Thyroid gland (tissue), 4 donors: ENCODE measurements at places on chromosomes 2 and 18. TPM values are rescaled to one million over a fixed set of nuclear protein-coding genes. Genes with fewer than 3 reads are reported as not detected.

Gene SYT4
- total RNA-seq, result 3.0 TPM

Gene MRPL30
- 27.2 TPM for total RNA-seq

Gene FZD7
- total RNA-seq, result 10.7 TPM

Gene SH3BP4
- total RNA-seq, result 55.4 TPM

Gene RAB6C
- 0.40 TPM for total RNA-seq

Gene ZNF516
- total RNA-seq, result 28.3 TPM

- DNase-seq, result no peak
Observed at GRCh38 chr18:3704556-3705344, 254.8 kb downstream of the TGIF1 start.

DNA sequence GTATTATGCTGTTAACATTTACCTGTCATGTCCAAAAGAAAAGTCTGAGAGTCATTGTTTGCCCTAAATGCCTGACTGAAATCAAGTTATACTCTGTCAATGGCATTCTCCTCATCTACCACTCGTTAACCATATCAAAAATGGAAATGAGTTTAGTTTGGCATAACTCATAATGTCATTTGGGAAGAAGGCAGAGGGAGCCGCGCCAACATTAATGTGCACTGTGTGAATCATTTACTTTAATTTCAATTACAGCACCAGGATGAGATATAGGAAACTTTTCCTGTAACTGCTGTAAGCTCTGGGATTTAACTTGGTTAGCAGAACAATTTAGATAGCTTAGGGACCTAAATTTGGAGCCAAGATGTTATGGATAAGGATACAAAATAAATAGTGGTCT, 871.2 kb upstream of the POU3F3 start:
- DNase-seq, result no peak

DNA sequence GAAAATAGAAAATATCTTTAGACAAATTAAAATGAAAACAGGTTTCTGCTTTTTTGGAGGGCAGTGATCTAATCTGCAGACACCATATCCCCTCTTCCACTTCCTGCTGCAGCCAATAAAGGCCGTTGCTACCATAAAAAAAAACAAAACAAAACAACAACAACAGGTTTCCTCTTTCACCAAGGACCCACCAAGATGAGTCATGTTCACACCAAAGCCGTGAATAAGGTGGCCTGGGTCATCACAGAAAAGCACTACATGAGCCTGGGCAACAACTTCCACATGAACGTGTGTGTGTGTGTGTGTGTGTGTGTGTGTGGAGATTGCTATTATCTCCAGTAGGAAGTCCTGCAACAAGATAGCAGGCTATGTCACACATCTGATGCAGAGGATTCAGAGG, 24.8 kb upstream of the TFCP2L1 start:
- DNase-seq, result no peak

- DNase-seq, result no peak
Observed at GRCh38 chr2:213004197-213004821, 147.1 kb downstream of the IKZF2 start.

- no peak for DNase-seq
Observed at GRCh38 chr2:226272435-226272834, 527.2 kb downstream of the IRS1 start.

- DNase-seq, result no peak
Observed at GRCh38 chr2:46780801-46781445, 134.7 kb downstream of the MCFD2 start.

DNA sequence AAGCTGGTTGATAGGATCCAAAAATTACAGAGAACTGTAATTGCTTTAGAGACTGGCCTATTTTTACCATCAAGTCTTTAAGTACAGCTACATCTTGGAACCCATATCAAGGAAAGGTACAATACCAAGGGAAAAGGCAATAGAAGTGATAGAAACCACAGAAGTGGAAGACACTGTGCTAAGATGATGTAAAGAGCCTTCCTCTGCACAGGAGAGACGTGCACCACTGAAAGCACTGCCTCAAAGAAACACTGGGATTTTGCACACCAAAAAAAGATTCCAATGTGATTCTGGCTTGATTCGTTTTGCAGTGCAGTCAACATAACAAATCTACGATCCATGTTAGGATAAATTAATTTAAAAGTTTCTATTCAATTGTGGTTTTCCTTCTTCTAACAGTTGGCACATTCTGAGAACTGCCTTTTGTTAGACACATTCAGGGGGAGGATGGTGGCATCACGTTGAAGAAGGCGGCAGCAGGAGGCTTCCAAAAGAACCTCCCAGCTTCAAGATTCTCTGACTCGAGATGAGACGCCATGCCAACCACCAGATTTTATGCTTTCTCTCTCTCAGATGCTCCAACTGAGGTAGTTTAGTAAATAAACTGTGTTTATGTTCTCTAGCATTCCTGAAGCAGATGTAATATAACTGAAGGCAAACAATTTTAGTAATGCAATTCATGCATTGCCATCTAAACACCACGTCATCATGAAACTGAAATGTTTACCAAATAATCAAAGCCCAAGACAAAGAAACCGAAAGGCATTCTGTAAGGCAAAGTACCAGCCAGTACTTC, 102.9 kb downstream of the BCL2 start:
- no peak for DNase-seq

DNA sequence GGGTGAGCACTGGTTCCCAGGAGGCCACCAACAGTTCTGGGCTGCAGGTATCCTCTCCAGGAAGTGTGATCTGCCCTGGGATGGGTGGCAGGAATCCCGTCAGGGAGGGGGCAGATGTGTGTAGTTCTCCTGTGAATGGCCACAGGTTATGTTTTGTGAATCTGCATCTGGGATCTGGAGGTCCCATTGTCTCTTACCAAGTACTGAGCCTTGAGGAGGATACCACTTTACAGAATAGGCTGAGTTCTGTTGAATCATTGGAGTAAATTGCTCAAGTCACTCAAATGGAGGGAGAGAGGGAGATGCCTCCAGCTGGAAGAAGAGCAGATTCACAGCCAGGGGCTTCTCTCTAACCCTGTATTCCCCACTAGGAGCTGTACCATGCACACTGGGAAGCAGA, 168.2 kb downstream of the ANKRD30B start:
- DNase-seq, result no peak

- no peak for DNase-seq
Observed at GRCh38 chr18:34872066-34872465, 162.0 kb downstream of the DTNA start.

DNA sequence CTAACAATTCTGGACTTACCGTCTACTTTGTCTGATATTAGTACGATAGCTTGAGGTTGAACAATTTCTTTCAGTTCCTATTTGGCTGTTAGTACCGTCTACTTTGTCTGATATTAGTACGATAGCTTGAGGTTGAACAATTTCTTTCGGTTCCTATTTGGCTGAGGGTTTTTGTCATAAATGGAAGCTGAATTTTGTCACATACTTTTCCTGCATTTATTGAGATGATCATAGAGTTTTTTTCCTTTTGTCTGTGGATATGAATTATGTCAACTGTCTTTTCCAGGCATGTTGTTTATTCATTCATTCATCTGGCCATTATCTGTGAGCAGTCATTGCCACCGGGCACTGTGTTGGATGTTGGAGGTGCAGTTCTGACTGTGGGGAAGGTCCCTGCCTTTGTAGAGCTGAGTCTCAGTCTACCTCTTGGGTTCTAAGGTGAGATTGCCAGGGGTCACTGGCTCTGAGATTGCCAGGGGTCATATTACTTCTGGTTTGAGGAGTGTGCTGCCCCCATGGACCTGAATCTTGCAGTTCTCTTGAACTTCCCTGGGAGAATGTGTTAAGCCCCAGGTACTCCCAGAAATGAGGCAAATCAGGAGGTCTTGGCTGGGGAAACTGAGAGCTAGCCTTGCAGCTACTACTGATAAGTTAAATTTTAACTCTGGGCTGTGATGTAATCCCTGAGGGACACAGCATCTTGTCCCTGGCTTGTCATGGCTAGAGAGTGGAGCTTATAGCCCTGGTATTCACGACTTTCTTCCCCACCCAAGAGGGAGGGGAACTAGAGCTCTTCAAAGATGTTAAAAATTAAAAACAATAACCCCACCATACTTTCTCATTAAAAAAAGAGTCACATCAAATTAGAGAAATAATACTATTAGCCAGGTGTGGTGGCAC, 89.1 kb upstream of the MBOAT2 start:
- no peak for DNase-seq

- peak; percentile 51 for DNase-seq
Observed at GRCh38 chr2:190867212-190867611, 13.4 kb upstream of the GLS start.

- DNase-seq, result no peak
Observed at GRCh38 chr2:224156436-224156835, 117.3 kb upstream of the SERPINE2 start.

GRCh38 chr2:106129592-106129991, 64.5 kb downstream of the UXS1 start:
- DNase-seq, result no peak

DNA sequence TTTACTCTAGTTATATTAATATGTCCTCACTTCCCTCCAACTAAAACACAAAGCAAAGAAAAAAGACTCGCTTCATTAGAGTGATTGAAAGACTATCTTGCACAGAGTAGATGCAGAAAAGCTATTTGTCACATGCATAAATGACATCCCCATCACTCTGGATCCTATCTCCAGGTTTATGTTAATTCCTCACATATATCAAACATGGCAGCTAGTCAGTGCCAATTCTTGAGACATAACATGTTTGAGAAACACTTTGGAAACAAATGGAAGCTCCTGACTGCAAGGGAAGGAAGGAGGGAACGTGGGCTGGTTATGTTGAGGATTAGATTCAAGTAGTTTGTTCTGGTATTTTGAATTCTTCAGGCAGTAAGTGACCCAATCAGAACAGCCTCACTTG, 89.8 kb upstream of the BCL2L11 start:
- DNase-seq, result no peak

GRCh38 chr2:27806311-27807059, 35.0 kb downstream of the MRPL33 start:
- no peak for DNase-seq

GRCh38 chr18:75207310-75208154, 1.4 kb downstream of the PTGR3 start:
- DNase-seq, result peak; percentile 60

GRCh38 chr18:69882965-69883668, 64.6 kb downstream of the CD226 start:
- DNase-seq, result no peak

DNA sequence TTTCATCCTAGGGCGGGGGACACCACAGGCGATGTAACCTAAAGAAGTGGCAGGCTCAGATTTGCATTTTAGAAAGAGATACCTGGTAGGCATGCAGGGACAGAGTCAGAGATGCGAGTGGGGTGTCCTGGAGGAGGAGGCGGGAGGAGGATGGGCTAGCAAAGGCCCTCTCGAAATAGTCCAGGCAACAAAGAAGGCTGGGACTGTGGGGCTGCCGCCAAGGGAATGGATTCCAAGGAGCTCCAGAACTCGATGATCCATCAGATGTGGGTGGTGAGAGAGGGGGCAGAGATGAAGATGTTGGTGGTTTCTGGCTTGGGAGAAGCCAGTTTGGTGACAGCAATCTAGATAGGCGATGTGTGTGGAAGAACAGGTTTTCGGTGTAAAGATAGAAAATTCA, 12.5 kb upstream of the INPP5D start:
- no peak for DNase-seq

GRCh38 chr2:85596026-85596333, 435 bp downstream of the RNF181 start:
- no peak for DNase-seq

DNA sequence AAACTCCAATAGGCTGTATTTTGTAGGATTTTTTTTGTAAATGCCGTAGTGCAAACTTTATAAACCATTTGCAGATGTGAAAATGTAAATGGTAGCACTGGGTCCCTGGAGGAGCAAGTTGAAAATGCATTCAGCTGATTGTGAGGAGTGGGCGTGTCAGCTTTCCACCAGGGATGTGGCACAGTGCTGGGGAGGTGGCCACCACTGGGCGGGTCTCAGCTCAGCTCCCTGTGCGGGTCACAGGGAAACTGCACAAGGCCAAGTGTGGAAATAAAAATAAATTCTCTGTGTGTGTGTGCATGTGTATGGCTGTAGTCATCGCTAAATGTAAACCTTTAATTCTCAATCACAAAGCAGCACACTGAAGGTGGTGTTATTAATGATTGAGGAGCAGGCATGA, 137.2 kb upstream of the PXDN start:
- no peak for DNase-seq

DNA sequence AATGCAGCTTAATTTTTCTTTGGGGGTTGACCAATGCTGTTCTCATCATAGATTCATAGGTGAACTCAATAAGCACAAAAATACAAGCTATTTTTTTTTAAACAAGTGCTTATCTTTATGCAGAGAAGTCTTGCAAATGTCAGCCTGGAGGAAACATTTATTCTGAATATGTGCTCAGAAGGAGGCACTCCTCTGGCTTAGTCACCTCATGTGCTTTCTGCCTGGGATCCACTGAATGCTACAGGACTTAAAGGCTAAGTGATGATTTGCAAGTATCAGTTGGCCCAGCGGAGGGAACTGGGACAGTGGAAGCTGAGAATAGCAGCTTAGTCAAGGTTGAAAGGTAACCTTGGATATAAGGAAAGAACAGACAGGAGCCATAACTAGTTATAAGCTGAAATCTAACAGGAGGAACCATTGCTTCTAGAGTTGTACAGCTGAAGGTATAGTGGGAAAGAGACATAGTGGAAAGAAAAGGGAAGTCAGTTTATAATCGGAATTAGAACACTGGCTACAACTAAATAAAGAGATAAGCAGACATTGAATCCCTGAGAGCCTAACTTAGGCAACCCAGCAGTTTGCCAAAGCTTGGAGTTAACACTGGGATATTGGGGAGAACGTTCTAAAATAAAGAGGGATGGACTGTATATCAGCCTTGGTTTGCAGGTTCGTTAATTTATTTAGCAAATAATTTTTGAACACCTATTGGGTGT, 488.7 kb downstream of the SUCLG1 start:
- no peak for DNase-seq

- no peak for DNase-seq
Observed at GRCh38 chr2:36808386-36809068, 112.0 kb downstream of the VIT start.

- DNase-seq, result no peak
Observed at GRCh38 chr2:172050479-172051125, 34.7 kb upstream of the DLX1 start.

GRCh38 chr2:142877216-142877838, at the start of gene KYNU:
TSS of gene KYNU (plus strand) at chr2:142877664. CDS start at chr2:142885368, 7,704 bp downstream.
- DNase-seq, result no peak

DNA sequence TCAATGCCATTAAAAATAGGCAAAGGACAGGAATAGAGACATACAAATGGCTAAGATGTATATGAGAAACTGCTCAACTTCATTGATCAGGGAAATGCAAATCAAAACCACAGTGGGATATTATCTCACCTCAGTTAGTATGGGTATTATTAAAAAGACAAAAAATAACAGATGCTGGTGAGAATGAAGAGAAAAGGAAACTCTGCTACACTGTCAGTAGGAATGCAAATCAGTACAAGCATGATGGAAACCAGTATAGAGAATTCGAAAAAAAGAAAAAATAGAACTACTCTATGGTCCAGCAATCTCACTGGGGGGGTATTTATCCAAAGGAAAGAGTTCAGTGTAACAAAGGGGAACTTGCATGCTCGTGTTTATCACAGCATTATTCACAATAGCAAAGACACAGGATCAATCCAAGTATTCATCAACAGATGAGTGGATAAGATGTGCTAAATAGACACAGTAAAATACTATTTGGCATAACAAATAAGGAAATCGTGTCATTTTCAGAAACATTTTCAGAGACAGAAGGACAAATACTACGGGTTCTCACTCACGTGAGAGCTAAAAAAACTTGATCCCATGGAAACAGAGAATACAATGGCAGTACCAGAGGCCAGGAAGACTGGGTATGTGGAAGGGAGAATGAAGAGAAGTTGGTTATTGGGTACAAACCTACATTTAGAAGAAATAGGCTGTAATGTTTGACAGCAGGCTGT, 60.6 kb downstream of the CCDC74A start:
- DNase-seq, result no peak

GRCh38 chr2:42216694-42217093, 47.5 kb downstream of the EML4 start:
- DNase-seq, result no peak

- DNase-seq, result no peak
Observed at GRCh38 chr2:5392658-5393057, 299.5 kb upstream of the SOX11 start.
